ENCODE measurements at places on chromosomes 7 and 10.

DNA sequence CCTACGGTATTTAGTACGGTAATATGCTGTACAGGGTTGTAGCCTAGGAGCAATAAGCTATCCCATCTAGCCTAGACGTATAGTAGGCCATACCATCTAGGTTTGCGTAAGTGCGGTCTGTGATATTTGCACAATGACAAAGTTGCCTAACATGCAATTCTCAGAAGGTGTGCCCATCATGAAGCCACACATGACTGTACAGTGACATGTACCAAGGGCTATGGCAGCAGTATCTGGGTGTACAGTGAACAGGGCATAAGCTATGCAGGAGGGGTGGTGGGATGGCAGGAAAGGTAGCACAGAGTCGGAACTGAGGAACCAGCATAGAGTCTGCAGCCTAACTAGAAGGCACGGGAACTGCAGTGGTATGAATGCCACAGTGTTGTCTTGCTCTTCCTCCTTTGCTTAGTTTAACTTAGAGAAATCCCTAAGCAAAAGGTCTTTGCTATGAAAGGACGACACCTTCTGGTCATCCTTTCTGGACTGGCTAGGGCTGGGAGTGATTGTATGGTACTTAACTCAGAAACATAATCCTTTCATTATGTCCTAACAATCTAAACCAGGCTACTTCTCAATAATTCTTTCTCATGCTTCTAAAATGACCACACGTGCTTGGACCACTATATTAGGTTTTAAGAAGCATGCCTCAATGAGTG, 93.5 kb downstream of the DYNC1I1 start:
- no peak for DNase-seq

- DNase-seq, result no peak
Measured at GRCh38 chr7:94591176-94591575, 64.8 kb downstream of the SGCE start.

GRCh38 chr10:22148961-22149360, 68.9 kb downstream of the EBLN1 start:
- no peak for DNase-seq

DNA sequence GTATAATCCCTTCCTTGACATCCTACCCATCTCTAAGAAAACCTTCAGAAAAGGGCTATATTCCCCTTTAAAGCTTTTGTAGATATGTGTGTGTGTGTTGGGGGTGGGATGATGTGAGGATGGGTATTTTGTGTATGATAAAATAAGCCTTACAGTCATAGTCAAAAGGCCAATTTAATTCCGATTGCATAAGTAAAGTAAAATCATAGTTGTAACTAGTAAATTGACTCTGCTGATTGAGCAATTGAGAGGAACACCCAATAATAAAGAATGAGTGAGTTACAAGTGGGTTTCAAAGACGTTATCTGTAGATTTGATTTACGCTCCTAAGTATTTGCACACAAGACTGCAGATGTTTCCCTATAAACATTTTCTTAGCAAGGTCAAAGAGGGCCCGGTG, 71.3 kb upstream of the ITPRID1 start:
- no peak for DNase-seq

GRCh38 chr7:22082553-22082885, 136.8 kb upstream of the CDCA7L start:
- DNase-seq, result no peak

- no peak for DNase-seq
Measured at GRCh38 chr7:13240349-13240748, 552.9 kb downstream of the ARL4A start.
